IMR-90 (cell line): ENCODE measurements at places on chromosomes 16 and 17.
A peak's percentile ranks its signal among the peaks of the same experiment; 100 is the strongest.

GRCh38 chr17:38510421-38511149 lies 82.3 kb downstream of the ARHGAP23 start:
- DNase-seq: no peak

DNA sequence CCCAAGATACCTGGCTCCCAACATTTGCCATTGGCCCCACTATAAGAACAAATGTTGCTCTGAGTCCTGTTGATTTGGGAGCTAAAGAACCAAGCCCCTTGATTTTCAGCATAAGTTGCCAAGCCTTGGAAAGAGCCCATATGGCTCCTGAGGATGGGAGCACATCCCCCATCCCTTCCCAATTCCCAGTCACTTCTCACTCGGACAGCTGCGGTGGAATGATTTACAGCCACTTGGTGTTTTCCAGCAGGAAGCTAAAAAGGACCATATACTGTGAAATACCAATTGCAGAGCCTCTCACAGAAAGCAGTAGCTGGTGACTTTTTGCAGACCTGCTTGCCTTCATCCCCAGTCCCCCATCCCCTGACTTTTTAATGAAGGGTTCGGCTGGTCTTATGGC lies 524.6 kb downstream of the GRIN2A start:
- DNase-seq: no peak

GRCh38 chr17:29510953-29511352 lies 55.9 kb downstream of the ABHD15 start:
- DNase-seq: no peak

GRCh38 chr17:18966831-18967624 lies 15.1 kb downstream of the SLC5A10 start:
- peak; percentile 52 for DNase-seq

DNA sequence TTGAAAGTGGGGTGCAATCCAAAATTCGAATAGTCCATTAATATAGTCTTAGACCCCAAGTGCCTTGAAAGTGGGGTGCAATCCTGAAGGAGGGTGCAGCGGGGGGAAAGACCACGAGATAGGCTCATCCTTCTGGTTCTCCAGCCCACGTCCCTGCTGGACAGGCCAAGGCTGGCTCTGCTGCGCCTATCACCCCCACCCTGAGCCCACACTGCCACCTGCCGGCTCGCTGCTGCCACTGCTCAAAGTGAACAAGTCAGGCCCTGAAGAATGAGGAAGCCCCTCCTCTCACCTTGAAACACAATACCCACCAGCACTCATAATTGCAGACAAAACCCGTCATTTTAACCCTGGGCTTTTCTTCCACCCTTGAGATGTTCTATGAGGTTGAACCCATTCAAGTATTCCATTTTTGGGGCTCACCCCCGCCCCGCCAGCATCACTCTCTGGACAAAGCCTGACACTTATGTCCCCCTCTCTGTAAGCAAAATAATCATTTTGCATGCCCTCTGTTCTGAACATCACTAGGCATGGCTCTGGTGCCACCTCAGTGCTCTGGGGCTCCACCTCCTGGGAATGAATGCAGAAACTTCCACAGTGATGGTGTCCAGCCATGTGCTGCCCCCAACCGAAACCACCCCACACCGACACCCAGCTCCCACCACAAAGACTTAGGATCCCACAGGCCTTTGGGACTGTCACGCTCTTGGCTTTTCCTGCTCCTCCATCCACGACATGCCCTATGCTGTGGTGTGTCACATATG lies 56.8 kb downstream of the BEAN1 start:
- DNase-seq: peak; percentile 63

GRCh38 chr16:77549876-77550275 lies 115.0 kb upstream of the ADAMTS18 start:
- no peak for DNase-seq

GRCh38 chr16:86042996-86043725 lies 144.2 kb downstream of the IRF8 start:
- no peak for DNase-seq

GRCh38 chr17:41026715-41027471 lies at the start of gene KRTAP1-5:
TSS of gene KRTAP1-5 (minus strand) at chr17:41027208. CDS start at chr17:41027155, 53 bp downstream.
- peak; percentile 91 for DNase-seq

DNA sequence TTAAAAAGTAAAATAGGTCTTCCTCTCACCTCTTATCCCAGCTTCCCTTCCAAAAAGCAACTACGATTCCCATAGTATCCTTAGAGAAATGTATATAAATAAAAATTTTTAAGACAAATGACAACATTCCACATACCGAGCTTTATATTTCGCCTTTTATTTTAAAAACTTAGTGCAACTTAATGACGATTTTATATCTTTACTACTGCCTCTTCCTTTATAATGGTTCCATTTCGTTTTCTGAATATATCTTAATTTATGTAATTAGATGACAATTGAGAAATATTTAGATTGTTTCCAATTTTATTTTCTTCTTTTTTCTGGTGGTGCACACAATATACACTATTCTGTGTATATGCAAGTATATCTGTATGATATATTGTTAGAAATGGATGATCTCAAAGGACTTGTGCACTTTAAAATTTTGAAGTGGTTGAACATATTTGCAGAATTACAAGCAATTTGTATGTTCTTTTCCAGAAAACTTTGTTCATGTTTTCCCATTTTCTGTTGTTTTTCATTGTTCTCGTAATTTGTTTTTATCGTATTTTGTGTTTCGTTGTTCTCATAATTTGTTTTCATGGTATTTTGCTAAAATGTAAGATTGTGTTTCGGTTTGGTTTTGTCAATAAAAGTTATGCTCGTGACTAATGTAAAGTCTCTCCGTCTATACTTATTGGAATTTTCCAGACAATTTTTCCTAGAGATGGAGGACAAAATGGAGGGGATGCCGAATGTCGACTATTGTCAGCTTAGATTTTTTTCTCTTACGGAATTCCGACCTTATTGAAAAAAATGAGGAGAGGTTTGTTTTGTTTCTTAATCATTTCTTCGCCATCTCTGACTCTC lies 20.4 kb upstream of the HOXB13 start:
- no peak for DNase-seq

DNA sequence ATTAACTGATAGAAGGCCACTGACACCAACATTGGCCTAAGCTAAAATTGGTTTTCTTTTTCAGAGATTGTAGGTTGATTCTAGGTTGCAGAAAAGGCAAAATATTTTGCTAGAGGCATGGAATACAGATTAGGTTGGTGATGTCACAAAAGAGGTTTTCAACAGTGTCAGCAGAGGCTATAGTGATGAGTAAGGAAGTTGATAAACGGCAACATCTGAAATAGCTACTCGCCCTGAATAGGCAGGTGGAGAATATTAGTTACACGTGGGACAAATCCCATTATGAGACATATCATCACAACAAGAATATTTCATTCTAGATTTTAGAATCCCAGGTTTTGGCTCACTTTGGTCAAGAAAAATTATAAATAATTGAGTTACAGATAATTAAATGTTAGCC lies 1.5 kb upstream of the TOM1L1 start:
- DNase-seq: no peak

- DNase-seq: no peak
These were observed 69.6 kb upstream of the GSE1 start for GRCh38 chr16:85543536-85543935.

DNA sequence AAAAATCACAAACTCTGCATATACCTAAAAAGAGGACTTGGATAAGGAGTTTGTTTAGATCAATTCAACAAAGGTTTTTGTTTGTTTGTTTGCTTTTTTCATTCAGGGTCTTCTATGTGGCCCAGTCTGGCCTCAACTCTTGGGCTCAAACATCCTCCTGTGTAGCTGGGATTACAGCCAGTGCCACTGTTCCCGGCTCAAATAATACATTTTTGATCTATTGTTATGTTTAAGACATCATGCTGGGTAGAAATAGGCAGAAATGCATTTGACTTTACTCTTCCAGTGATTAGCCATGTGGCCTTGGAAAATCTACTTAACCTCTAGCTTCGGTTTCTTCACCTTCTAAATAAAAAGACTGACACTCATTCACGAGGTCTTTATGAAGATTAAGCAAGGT lies 11.5 kb downstream of the MAP2K6 start:
- no peak for DNase-seq

- DNase-seq: no peak
These were observed 5.3 kb downstream of the MAF start for GRCh38 chr16:79595231-79595641.

GRCh38 chr17:75664099-75664549 lies 2.8 kb downstream of the RECQL5 start:
- no peak for DNase-seq

- DNase-seq: no peak
These were observed 77.1 kb downstream of the WWP2 start for GRCh38 chr16:69839240-69839688.

GRCh38 chr16:66272461-66272860 lies 94.0 kb upstream of the CDH5 start:
- DNase-seq: no peak

DNA sequence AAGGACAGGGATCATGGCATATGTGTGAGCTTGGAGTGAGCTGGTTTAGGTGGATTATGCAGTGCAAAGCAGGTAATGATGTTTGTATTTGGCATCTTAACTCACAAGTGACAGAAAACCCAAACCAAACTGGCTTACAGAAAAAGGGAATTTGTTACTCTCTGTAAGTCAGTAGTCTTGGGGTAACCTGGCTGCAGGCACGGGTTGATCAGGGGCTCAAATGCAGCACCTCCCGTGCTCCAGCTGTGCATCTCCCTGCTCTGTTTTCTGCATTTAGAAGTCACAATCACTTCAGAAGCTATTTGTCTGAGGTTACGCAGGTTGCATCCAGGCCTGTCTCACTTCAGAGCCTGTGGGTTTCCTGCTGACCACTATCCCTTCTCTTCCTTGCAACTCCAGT lies 354.3 kb downstream of the CPPED1 start:
- DNase-seq: no peak

GRCh38 chr17:41402161-41402560 lies 4.8 kb upstream of the KRT31 start:
- peak; percentile 20 for DNase-seq

- DNase-seq: peak; percentile 60
These were observed 2.1 kb downstream of the HCRT start for GRCh38 chr17:42182927-42183734.

- DNase-seq: peak; percentile 81
These were observed 197.1 kb upstream of the TBX2 start for GRCh38 chr17:61202564-61202963.
